ENCODE measurements at places on chromosomes 2 and 18.

DNA sequence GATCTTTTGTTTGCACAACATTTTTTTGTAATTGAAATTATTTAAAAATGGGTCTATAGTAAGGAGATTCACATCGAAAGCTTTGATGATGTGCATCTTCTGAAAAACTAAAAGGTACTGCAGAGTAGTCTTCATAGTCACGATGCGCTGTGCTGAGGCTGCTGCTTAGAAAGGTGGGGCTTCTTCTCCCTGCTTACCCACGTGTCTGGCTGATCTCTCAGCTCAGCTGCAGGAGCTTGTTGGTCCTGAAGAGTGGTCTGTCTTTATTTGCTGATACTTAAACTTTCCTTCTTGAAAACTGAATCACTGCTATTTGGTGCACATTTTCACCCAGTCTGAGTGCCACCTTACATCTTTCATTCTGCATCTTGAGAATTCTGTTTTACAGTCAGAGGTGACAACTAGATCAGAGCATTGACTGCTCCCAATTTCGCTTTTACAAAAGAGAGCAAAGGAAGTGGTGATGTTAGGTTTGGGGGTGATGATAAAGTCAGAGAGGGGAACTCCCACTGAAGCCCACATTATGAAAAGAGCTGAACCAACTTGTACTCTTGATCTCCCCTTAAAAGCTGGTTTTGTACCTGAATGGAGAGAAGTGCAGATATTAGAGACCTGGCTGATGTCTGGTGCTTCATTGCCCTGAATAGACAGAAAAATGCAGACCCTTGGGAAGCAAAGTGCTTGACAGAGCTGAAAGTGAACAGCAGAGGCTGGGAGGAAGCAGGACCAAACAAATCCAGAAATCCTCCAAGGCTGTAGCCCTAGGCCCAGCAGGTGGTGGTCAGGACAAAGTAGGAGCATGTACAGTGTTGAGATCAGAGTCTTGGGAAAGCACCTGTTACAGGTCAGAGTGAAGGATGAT lies 984.5 kb downstream of the TSN start:
- no peak for DNase-seq

GRCh38 chr2:215002500-215002899 lies 135.9 kb downstream of the ABCA12 start:
- DNase-seq = no peak

DNA sequence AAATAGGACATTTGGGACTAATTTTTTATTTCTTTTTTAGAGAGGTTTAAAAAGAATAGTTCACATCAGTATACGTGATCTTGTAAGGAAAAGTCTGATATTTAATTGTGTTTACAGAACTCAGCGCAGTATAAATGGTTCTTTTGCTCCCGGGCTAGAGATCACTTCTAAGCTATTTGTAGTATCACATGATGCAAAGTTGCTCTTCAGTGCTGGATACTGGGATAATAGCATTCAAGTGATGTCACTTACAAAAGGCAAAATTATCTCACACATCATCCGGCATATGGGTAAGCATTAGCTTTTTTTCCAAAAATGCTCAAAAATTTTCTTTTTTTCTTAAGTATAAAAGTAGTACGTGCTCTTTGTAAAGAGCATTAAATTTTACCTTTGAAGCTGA lies 37.4 kb upstream of the CYP20A1 start:
- DNase-seq = no peak

GRCh38 chr18:48949050-48949605 lies 1.6 kb downstream of the SMAD7 start:
- no peak for DNase-seq

GRCh38 chr2:159515441-159515840 lies 100.9 kb downstream of the BAZ2B start:
- no peak for DNase-seq

DNA sequence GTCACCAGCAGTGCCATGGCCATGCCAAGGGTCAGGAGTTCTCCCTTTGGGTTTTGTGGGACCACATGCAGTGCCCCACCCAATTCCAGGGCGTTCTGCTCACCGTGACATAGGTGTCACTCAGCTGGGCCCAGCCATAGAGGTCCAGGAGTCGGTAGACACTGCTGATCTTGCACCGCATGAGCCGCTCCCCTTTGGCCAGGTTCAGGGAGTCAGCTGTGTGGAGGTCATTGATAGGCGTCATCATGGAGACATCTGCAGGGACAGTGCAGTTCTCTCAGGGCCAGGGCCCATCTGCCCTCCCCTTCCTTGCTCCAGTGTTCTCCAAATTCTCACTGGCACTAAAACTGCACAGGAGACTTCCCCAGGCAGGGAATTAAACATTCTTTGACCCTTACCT lies 71.9 kb downstream of the ADD2 start:
- no peak for DNase-seq

GRCh38 chr2:28232295-28232694 lies 160.4 kb upstream of the FOSL2 start:
- DNase-seq = no peak

GRCh38 chr2:231525248-231526163 lies 4.7 kb downstream of the NMUR1 start:
- DNase-seq = no peak

DNA sequence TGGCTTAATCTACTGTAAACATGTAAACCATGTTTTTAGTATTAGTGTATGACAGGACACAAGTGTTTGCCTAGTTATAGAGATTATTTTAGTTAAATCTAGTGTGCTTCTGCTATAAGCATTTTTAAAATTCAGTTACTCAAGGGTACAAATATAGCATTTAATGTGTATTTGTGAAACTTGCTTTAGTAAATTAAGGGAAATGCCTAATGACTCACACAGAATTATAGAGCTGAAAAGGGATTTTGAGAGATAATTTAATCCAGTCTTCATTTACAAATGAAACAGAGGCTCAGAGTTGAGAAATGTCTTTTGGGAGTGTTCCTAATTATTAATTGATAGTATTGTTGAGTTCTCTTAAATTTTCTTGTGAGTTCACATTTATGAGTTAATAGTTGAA lies 8.2 kb downstream of the ACTR3 start:
- DNase-seq = no peak

GRCh38 chr2:30776831-30777635 lies 30.2 kb downstream of the CAPN13 start:
- DNase-seq = no peak

- DNase-seq = no peak
Observed at GRCh38 chr18:5998166-5998881, 103.0 kb upstream of the TMEM200C start.

DNA sequence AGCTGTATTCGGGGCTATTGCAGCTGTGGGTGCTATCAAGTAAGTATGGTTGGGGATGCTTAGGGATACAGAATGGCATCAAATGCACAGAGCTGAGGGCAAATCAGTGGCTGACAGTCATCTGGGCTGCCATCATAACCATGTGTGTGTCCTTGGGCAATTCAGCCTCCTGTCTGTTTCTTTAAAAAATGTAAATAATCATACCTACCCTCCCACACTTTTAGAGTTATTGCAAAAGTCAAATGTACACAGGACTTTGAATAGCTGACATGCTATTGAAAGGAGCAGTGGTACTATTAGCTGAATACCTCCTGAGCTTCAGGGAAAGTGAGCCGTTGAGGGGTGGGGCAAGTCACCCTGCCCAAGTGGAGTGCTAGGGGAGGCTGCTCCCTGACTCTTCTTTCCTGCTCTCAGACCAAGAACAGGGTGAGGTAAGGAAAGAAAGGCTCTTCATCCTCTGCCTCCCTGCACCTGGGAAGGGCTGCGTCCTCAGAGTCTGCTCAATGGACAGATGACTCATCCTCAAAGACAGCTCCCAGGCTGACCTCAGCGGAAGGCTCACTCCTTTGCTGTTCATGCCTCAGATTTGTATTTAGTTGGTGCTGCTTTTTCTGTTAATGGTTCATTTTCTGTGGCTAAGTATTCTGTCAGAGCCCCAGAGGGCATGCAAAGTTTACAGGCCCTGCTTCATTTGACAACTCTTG lies 54.9 kb upstream of the BZW1 start:
- DNase-seq = no peak

GRCh38 chr18:36545821-36546427 lies 248.4 kb downstream of the FHOD3 start:
- no peak for DNase-seq

- no peak for DNase-seq
Observed at GRCh38 chr2:203578759-203579643, 43.9 kb upstream of the RAPH1 start.

- DNase-seq = no peak
Observed at GRCh38 chr2:239279508-239280295, 121.1 kb downstream of the HDAC4 start.

DNA sequence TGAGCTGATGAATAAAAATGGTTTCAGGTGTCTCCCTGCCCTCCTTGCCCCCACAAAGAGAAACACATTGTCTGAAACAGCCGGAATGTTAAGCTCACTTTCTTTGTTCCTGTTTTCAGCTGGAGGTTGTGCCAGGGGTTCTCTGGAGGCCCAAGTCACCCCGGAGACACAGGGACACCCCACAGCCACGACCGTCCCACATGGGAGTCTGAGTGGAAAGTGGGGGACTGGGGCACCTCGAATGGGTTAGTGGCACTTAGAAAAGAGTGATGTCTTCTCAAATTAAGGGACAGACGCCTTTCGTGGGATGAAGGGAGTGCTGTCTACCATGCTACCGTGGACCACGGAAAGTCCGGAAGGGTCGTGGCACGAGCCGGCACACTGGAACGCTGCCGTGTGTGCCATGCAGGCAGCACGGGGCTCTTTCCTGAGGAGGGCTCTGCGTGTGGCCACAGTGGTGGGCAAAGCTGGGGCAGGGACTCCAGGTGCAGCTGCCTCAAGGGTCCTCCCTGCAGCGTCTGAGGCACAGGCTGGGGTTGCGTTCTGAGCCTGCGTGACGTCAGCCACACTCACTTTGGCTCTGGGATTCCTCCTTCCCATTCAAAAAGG lies 39.4 kb upstream of the CTDP1 start:
- no peak for DNase-seq

GRCh38 chr2:142952793-142953494 lies 75.5 kb downstream of the KYNU start:
- no peak for DNase-seq

DNA sequence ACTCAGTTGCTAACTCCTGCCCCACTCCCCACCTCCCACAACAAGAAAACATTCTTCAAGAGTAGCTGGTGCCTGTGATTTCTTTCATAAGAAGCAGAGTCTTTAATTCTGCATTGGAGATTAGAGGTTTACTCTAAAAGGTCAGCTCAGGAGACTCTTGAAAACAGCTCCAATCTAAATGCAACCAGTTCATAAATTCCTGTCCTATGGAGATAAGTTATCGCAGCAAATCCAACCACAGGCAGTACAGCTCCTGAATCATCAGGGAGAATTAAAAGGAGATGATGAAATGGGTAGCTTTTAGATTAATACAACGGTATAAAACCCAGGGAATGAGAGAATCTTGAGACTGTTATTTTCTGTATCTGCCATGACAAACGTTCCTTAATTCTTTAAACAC lies 130.7 kb downstream of the SOCS6 start:
- DNase-seq = no peak

GRCh38 chr2:29749843-29750242 lies 171.5 kb downstream of the ALK start:
- DNase-seq = no peak

- DNase-seq = no peak
Observed at GRCh38 chr2:111661286-111661940, 222.6 kb downstream of the ANAPC1 start.

DNA sequence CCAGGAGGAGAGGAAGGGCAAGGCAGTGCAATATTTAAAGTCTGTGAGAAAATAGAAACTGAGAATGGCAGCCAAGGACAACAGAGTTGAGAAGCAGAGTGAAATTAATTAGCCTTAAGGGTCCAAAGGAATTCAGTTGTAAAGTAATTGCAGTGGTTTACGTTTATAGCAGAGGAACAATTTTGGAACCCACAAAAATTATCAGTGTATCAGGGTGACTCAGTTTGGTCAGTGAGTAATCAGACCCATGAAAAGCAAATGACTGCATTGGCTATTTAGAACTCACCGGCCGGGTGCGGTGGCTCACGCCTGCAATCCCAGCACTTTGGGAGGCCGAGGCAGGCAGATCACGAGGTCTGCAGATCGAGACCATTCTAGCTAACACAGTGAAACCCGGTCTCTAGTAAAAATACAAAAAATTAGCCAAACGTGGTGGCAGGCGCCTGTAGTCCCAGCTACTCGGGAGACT lies 245.8 kb upstream of the SLC39A10 start:
- DNase-seq = no peak

- no peak for DNase-seq
Observed at GRCh38 chr2:105723431-105723830, 21.3 kb upstream of the NCK2 start.

DNA sequence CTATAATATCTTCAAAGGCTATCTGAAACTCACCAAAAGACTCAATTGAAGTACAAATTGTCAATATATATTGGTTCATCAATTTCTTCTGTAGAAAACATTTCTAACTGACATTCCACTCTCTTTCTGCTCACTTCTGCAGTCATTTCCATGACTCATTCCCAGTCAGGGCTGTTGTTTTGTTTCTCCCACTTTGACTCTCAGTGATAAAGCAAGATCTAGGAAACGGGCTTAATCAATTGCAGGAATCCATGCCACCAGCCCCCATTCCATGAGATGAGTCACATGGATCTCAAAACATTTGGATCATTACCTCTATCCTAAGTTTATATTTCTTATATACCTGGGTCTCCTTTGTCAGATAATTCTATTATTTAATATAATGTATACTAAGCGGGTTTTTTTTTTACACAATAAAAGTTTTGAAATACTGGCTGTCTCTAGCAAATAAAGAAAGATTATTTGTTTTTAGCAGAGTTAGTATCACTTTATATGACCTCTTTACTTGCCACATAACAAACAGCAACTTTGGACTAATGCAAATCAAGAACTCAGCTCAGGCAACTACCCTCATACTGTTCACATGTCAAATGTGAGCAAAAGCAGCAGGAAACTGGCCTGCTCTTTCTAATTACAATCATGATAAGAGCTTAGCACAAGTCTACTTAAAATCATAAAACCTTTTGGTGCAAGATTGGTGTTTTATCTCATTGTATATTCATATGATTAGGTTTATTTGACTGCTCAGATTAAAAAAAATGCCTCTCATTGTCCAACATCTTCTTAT lies 251.1 kb upstream of the PIK3C3 start:
- no peak for DNase-seq

DNA sequence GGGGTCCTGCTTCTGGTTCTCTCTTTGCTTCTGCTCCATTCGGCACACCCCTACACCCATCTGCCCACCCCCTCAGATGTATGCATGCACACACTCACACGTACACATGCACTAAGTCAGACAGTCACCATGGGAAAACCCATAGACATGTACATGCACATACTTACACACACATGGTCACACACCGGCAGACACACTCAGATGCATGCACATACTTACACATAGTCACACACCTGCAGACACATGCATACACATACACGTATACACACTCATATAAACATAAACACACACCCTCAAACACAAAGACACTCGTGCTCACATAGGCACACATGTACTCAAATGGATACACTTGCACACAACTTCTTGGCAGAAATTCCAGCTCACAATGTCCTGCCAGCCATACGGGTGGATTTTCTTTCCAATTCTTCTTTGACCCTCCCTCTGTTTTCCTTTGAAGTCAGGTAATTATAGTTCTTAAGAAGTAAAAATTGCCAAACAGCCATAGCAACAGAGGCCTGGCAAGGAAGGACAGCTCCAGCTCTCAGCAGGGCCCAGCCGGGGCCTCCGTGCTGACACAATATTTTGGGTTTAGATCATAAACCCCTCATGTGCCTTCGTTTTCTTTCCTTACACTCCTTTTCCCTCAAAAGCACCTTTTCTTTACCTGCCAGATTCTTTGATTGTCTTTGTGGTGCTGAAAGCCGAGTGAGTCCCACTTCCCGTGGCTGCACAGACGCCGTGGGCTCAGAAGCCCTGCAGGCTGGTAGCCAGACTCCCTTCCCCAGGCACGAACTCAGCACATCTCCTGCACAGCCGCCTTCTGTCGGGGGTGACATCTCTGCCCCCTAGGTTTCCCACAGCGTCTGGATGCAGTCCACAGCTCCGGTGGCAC lies 195.7 kb downstream of the ARL4C start:
- DNase-seq = no peak
